ENCODE measurements at places on chromosomes 13 and 19. TPM values are rescaled to one million over a fixed set of nuclear protein-coding genes. Genes with fewer than 3 reads are reported as not detected.

DNA sequence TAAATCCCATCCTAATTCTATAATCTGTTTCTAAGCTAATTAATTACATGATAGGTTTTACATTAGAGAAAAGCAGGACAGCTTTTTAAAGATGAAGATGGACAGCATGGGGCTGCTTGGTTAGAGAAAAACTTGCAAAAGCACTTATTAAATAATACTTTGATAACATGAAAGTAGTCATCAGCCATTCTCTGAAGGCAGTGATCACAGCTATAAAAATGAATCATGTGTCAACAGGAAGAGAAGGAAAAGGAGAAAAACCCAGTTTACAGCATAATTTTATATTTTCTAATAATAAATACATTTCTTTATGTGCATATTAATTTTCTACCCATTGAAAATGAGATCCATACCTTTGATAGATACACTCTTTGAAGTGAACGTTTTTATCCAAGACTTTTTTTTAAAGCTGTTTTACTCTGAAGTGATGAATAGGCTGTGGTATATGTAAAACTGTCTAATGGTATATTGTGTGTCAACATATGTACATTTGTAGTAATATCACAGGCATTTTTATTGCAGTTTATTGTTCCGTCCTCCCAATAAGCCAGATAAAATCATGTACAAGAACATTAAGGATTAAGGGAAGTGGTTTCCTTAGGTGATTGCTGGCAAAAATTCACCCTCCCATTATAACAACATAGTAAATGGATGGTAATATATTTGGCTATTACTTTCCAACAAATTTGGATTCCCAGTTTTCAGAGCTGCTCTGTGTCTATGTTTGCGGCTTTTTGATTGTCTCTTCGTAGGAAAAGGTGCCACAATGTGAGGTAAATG, 1.3 kb upstream of the KLF5 start:
- DNase-seq = no peak

- DNase-seq = no peak
These were observed 179.3 kb downstream of the ZIC5 start for GRCh38 chr13:99792079-99792921.

DNA sequence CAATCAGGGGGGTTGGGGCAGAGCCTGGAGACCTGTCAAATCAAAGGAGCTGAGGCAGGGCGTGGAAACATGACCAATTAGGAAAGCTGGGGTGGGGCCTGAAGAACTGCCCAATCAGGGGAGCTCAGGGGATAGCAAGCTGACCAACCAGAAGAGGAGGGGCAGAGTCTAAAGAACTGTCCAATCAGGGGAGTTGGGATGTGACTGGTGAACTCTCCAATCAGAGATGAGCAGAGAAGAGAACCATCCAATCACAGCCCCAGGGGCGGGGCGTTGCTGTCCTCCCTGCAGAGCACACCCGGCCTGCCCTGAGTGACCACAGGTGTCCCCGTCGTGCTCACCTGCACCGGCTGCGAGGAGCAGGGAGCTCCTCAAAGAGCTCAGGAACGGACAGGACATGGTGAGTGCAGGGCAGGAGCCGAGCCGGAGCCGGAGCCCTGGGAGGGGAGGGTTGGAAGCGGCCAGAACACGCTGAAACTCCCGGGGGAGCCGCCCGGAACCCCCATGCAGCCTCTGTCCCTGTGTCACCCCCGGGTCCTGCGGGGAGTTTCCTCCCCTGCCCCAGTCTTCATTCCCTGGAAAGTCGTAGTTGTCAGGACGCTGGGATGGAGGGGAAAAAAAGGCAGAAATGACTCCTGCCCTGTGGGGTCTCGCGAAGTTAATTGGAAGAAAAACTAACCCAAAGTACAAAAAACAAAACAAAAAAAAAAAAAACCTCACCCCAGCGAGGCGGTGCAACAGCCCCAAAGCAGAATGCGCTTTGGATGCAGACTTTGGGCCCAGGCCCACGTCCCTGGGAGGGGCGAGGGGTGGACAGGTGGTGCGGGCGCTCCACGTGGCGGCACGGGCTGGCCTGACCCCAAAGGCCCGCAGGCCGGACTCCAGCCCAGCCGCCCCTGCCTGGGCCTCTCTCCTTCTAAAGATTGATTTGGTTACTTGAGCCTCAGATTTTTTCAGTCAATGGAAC, at the start of gene ZNF556:
ZNF556 (plus strand) TSS at position 311 of the 967 bp plus-strand sequence; CDS start at position 398, 87 bp downstream.
- peak; percentile 13 for DNase-seq

DNA sequence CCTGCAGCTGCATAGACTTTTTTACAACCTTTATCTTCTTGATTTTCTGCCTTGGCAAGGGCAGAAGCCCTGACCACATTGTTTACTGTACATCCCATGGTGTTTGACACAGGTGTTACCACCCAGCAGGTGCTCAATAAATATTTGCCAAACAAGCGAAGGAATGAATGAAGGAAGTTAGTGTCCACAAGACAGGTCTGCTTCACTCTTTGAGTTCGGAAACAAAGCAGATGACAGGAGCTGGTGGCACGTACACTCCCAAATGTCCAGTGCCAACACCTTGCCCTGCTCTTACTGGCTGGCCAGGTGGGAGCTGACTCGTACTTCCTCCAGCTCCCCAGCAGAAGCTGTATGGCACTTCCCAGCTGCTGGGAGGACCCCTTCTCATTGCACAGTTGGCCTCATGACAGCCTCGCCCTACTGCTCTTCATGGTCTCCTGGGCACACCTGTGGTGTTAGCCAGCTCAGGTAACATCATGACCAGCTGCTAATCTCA, 22.0 kb upstream of the MUC16 start:
- no peak for DNase-seq

- DNase-seq = no peak
These were observed 895.6 kb upstream of the SLC10A2 start for GRCh38 chr13:103961784-103962183.

DNA sequence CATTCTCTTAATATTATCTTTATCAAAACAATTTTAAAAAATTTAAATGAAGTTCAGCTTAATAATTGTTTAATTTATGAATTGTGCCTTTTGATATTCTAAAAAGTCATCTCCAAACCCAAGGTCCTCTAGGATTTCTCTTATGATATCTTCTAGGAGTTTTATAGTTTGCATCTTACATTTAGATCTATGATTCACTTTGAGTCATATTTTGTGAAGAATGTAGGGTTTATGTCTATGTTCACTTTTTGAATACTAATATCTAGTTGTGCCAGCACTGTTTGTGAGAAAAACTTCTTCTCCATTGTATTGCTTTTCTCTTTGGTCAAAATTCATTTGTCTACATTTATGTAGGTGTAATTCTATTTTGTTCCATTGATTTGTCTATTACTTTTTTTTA, 1068.4 kb upstream of the SPRY2 start:
- DNase-seq = no peak

DNA sequence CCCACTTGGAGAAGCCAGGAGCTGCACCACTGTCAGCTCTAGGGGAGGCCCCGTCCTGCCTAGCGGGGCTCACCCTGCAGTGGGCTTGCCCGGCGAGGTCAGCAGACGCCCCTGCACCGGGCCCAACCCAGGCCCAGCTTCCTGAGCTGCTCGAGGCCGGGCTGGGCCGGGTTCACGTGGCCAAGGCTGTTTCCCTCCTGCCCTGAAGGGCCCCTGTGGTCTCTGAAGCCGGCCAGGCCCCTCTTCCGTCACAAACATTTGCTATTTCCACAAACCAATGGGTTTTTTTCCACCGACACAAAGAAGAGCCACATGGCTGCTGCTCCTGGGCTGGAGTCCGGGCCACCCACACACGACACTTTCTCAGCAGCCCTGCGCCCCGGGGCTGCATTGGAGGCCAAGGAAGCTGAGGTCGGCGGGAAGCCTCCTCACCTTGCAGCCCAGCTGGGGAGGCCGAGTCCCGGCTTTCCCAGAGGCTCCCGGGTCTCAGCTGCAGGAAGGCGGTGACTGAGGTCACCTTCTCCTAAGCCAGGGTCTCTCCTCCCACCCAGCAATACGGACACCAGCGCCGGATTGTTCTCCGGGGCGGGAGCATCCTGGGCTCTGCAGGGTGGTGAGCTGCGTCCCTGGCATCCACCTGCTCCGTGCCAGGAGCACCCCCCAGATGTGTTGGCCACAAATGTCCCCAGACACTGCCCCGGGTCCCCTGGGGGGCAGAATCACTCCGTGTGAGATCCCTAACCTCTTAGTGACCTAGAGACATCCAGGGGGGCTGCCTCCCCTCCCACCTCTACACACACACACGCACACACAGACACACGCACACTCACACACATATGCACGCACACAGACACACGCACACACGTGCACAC, 80.5 kb downstream of the GADD45B start:
- peak; percentile 19 for DNase-seq

- DNase-seq = no peak
These were observed 23.0 kb downstream of the GJA3 start for GRCh38 chr13:20137875-20138274.

- DNase-seq = no peak
These were observed 90.8 kb downstream of the IPO5 start for GRCh38 chr13:98044301-98044700.

Gene ZNF491
- 4.3 TPM for total RNA-seq

DNA sequence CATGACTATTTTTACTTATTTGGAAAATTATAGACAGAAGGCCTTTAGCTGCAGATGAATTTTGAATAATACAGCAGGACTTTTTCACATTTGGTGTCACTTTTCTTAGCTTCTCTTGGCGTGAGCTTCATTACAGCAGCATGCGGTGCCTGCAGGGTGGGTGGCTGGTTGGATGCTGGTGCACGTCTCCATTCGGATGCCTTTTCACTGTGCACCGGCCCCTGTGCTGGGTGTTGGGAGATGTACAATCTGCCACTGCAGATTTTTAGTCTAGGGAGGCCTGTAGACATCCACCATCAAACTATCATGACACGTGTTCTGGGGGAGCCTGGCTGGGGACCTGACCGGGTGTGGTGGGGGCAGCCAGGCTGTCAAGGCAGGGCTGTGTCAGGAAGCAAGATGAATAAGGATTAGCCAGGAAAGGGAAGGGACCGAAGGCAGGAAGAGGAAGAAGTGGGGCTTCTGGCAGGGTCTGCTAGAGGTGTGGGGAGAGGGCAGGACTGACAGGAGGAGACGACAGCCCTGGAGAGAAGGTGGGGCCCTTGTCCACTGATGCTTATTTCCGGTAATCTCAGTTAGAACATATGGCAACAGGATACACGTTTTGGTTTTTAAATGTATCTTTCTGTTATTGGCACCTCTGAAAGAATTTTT, 88.8 kb downstream of the ARHGEF7 start:
- DNase-seq = no peak

Gene RFPL4A
- not detected for total RNA-seq

Gene ADAMTSL5
- 3.5 TPM for total RNA-seq

GRCh38 chr13:97182111-97182890, 39.8 kb upstream of the MBNL2 start:
- DNase-seq = no peak

Gene ZNF134
- 9.2 TPM for total RNA-seq

DNA sequence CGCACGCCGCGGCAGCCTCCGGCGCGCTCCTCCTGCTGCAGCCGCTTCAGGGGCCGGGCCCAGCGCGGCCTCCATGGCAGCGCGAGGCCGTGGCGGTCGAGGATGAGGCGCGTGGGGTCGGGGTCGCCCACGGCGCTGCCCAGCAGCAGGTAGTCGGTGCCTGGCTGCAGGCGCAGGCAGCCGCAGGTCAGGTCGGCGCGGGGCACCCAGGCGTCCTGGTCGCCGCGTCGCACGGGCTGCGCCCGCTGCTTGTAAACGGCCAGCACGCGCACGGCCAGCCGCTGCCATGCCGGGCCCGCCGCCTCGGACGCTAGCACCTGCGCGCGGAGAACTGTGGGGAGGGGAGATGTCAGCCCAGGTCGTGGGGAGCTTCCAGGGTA, 11.1 kb downstream of the NTN5 start:
- no peak for DNase-seq

Gene TECR
- total RNA-seq = 141 TPM

Gene ZNF772
- 5.9 TPM for total RNA-seq

Gene FUT1
- total RNA-seq = 0.17 TPM

DNA sequence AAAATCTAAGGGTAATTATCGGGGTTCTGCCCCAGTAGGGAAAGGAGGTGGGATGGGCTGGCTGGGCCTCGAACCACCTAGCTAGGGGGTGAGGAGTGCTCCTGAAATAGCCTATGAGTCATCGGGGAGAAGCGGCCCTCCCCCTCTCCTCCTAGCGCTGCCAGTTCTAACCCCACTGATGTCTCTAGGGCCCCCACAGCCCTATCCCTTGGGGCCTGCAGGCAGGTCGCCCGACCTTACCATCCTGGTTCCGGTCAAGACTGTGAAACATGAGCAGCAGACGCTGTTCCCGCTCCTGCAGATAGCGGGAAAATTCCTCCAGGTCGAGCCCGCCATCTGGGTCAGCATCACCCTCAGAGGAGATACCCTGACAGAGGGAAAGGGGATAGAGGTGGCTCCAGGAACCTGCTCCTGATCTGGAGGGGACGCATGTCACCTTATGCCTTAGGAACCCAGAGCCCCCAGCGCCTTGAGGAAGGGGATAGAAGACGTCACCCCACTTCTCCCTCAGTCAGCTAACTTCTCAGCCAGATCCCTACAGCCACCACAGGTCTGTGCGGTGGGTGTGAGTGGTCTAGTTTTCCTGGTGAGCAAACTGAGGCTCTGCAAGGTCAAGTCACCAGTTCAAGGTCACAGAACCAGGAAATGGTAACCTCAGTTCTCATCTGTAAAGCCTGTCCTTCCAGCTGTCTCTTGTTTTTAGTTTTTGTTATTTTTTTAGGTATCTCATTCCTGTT, 1.5 kb downstream of the SLC25A23 start:
- DNase-seq = no peak

Gene SIGLEC12
- not detected for total RNA-seq

DNA sequence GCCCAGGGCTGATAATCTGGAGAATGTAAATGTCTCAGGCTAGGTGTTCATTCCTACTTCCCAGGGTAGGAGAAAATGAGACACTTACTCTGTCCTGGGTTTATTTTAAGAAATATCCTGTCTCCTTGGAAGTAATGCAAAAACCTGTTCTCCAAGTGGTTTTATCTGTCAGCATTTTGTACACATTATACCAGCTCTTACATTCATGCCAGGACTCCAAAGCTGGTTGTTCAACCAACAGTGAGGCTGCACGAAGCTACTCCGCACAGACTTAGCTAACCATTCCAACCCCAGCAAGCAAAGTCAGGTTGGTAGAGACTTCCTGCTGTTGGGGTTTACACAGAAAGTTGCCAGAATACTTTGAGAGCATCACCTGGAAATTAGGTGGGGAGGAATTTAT, 55.6 kb downstream of the SLC7A1 start:
- DNase-seq = no peak

Gene MEF2B
- total RNA-seq = 3.0 TPM

Gene USHBP1
- total RNA-seq = 2.6 TPM

- DNase-seq = no peak
These were observed 4.9 kb upstream of the ZNF787 start for GRCh38 chr19:56125806-56126590.

GRCh38 chr13:49046002-49046401, 70.3 kb downstream of the FNDC3A start:
- DNase-seq = no peak

Gene JOSD2
- 41.2 TPM for total RNA-seq
